ENCODE measurements at places on chromosomes 2 and 18.

DNA sequence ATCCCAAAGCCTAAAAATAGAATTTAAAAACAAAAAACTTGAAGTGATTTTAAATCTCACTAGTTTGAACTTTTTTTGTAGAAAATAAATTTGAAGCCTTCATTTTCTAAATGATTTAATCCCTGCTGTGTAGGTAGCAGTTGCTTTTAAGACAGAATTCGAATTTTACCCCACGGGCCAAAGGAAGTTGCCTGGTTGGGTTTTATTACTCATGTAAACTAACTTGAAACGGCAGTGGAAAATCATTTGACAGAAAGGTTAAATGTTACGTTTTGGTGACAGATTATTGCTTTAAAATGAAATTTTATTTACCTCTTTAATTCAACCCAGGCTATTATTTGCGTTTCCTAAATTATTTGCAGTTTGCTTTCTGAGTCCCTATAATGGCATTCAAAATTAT is 2.0 kb downstream of the MAPRE2 start:
- no peak for DNase-seq
- H3K27me3 ChIP-seq = no peaks in the 10 kb centered on the region

DNA sequence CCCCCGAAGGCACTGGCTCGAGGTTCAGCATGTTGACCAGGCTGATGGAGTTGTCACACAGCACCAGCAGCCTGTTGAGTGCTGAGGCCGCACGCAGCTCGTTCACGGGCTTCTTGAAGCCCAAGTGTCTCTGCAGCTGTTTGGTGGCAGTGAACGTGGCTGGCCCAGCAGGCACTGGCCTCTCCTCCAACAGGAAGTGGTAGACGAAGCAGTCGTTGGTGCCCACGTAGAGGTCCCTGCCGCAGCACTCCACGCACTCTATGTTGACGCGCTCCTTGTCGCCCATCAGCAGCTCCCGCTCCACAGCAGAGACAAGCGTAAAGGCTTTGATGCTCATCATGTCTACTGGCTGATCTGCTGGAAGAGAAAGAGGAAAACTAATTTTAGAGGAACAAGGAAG is 21.6 kb downstream of the TGFBRAP1 start:
- H3K27ac ChIP-seq = no peak overlapping the region
- H3K27me3 ChIP-seq = no peaks in the 10 kb centered on the region
- no peak overlapping the region for H3K4me3 ChIP-seq
- no peaks in the 10 kb centered on the region for H3K4me1 ChIP-seq
- H3K36me3 ChIP-seq = peaks cover 12% of the 10 kb centered on the region
- DNase-seq = no peak

- no peaks in the 10 kb centered on the region for H3K4me1 ChIP-seq
- DNase-seq = no peak
- no peak overlapping the region for H3K4me3 ChIP-seq
- H3K27ac ChIP-seq = no peak overlapping the region
- H3K27me3 ChIP-seq = no peaks in the 10 kb centered on the region
Measured at GRCh38 chr2:75603477-75603876, 42.7 kb upstream of the EVA1A start.

GRCh38 chr2:196592331-196592910 is 47.1 kb upstream of the CCDC150 start:
- H3K36me3 ChIP-seq = no peaks in the 10 kb centered on the region
- H3K4me1 ChIP-seq = peaks cover 9% of the 10 kb centered on the region
- H3K27ac ChIP-seq = no peak overlapping the region

DNA sequence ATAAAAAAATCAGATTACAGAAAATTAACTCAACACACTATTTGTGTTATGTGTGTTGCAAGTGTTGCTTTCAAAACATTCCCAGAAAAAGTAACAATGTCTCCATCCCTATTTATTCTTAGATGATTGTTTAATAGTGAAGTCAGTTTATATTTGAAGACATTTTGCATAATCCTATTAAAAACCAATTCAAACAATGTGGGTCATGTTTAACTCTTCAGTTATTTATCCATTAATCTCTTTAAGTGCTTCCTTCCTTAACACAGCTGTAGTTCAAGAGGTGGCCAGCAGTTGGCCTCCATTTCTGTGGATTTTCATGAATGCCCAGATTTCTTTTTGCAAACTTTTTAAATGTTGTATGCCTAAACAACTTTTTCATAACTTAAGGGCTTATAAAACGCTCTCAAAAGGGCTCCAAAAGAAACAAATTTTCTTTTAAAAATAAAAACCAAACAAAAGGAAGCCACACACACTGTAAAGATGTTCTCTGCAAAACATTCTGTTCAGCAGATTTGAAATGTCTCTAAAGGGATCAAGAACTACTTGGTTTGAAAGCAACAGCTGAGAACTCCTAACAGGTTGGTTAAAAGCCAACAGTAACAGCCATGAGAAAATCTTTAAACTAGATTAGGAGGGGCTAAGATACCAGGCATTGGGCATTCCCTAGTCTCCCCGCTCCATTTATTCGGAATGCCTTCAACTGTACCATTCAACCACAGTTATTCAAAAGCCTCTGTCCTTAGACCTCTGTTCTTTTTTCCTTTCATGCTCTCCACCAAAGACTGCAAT is 71.5 kb downstream of the THADA start:
- H3K4me1 ChIP-seq = no peaks in the 10 kb centered on the region
- H3K36me3 ChIP-seq = no peaks in the 10 kb centered on the region
- H3K27ac ChIP-seq = no peak overlapping the region
- DNase-seq = no peak
- no peaks in the 10 kb centered on the region for H3K27me3 ChIP-seq

DNA sequence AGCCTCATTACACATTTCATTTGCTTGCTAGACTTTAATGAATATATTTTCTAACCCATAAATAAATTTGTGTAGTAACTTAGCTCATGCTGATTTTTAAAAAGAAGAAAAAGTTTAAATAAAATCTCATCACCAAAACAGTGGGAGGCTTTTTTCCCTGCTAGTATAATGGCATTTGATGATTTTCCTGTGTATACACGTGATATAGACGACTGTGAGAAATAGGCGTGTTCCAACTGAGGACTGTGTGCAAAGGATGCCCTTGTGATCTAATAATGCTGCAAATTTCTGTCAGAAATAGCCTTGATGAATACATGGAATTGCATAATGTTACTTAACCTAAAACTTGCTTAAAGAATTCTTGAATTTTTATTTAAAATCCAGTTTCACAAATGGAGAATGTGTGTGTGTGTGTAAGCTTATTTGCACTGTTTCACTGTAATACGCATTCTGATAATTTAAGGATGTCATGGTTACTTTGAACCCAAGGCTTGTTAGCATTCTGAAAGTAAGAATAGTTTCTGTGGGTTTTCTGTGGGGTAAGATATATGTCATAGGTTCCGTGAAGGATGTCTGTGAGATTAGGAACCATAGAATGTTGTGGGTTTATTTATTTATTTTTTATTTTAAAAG is 178.0 kb downstream of the DLGAP1 start:
- H3K36me3 ChIP-seq = no peaks in the 10 kb centered on the region
- no peaks in the 10 kb centered on the region for H3K27me3 ChIP-seq
- H3K27ac ChIP-seq = no peak overlapping the region
- no peak for DNase-seq
- H3K4me3 ChIP-seq = no peak overlapping the region
- H3K4me1 ChIP-seq = no peaks in the 10 kb centered on the region

- no peak overlapping the region for H3K4me3 ChIP-seq
- H3K27ac ChIP-seq = no peak overlapping the region
- H3K4me1 ChIP-seq = no peaks in the 10 kb centered on the region
- no peaks in the 10 kb centered on the region for H3K27me3 ChIP-seq
Measured at GRCh38 chr2:120379916-120380893, 34.3 kb downstream of the INHBB start.

GRCh38 chr18:63834471-63835113 is 52.9 kb upstream of the SERPINB2 start:
- H3K27me3 ChIP-seq = no peaks in the 10 kb centered on the region
- no peak for DNase-seq
- H3K27ac ChIP-seq = no peak overlapping the region
- no peak overlapping the region for H3K4me3 ChIP-seq

GRCh38 chr2:236547725-236548124 is 21.9 kb upstream of the ACKR3 start:
- H3K4me1 ChIP-seq = no peaks in the 10 kb centered on the region
- H3K4me3 ChIP-seq = no peak overlapping the region
- H3K27me3 ChIP-seq = no peaks in the 10 kb centered on the region
- H3K36me3 ChIP-seq = no peaks in the 10 kb centered on the region
- no peak for DNase-seq

DNA sequence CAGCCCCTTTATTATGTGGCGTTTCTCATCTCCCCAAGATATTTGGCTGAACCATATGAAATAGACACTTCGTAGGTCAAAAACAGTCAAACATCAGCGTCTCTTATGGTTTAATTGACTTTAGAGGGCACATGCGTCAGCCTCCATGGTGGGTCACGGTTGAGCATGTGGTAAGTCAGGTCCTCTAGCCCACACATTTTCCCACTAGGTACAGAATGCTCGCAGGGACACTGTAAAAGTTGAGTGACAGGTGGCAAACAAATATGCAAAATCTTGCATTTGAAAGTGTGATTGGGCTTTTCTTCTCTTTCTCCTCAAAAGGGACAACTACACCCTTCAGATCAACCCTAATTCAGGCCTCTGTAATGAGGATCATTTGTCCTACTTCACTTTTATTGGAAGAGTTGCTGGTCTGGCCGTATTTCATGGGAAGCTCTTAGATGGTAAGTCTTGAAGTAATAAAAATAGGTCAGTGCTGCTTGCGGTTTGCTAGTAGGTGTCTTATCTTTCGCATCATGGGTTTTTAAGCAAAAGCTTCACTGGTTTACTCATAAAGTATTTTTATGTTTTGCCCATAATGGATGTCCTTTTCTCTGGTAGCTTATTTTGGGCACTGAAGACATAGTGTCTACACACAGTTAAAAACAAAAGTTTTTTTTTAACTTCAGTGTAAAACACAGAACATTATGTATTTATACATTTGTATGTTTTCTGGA is 261.3 kb downstream of the ALPK2 start:
- no peaks in the 10 kb centered on the region for H3K36me3 ChIP-seq
- no peaks in the 10 kb centered on the region for H3K27me3 ChIP-seq
- no peaks in the 10 kb centered on the region for H3K4me1 ChIP-seq
- no peak for DNase-seq
- no peak overlapping the region for H3K4me3 ChIP-seq
- no peak overlapping the region for H3K27ac ChIP-seq

- H3K36me3 ChIP-seq = no peaks in the 10 kb centered on the region
- no peak overlapping the region for H3K27ac ChIP-seq
- H3K4me1 ChIP-seq = no peaks in the 10 kb centered on the region
- no peak overlapping the region for H3K4me3 ChIP-seq
- no peak for DNase-seq
Measured at GRCh38 chr2:152594022-152594766, 123.1 kb downstream of the PRPF40A start.

DNA sequence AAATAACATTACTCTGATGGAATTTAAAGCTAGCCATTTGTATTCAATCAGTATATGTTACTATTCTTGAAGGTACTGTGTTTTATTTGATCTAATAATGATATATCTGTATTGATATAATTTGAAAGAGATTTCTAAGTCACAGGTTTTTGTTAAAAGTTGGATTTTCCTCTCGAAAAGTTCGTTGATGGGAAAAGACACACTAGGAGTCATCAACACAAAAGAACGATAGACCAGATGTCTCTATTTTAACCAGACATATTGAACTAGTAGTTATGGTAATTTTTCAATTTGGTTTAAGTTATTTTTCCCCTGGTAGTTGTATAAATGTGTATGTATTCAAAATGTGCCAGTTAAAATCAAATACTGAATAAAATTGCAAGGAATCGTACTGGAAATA is 2.5 kb downstream of the ASXL3 start:
- H3K27me3 ChIP-seq = no peaks in the 10 kb centered on the region
- no peak for DNase-seq
- no peaks in the 10 kb centered on the region for H3K36me3 ChIP-seq
- H3K4me1 ChIP-seq = no peaks in the 10 kb centered on the region
- no peak overlapping the region for H3K4me3 ChIP-seq

- H3K4me1 ChIP-seq = no peaks in the 10 kb centered on the region
- H3K27ac ChIP-seq = no peak overlapping the region
- H3K4me3 ChIP-seq = no peak overlapping the region
- no peak for DNase-seq
- no peaks in the 10 kb centered on the region for H3K36me3 ChIP-seq
- H3K27me3 ChIP-seq = no peaks in the 10 kb centered on the region
Measured at GRCh38 chr18:61957801-61958516, 65.2 kb upstream of the RNF152 start.

DNA sequence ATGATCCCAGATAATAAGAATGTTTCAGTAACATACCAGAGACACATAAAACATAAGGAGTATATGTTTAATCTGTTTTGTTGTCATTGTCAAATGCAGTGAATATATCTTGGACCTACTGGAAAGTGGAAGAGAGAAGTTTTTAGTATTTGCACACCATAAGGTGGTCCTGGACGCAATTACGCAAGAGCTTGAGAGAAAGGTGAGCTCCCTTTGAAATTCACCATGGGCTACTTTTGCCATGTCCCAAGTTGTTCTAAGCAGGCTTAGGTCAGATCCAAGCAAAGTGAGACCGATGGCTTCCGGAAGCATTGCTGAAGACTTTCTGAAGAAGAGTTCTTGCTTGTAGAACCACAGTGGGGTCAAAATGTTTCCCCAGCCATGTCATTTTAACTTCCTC is 30.8 kb upstream of the RPL37A start:
- no peak overlapping the region for H3K27ac ChIP-seq
- DNase-seq = no peak
- no peaks in the 10 kb centered on the region for H3K4me1 ChIP-seq
- H3K4me3 ChIP-seq = no peak overlapping the region
- no peaks in the 10 kb centered on the region for H3K27me3 ChIP-seq
- H3K36me3 ChIP-seq = no peaks in the 10 kb centered on the region

GRCh38 chr18:55351980-55352714 is 235.8 kb downstream of the TCF4 start:
- no peak overlapping the region for H3K4me3 ChIP-seq
- no peaks in the 10 kb centered on the region for H3K36me3 ChIP-seq
- DNase-seq = no peak
- no peaks in the 10 kb centered on the region for H3K4me1 ChIP-seq
- no peaks in the 10 kb centered on the region for H3K27me3 ChIP-seq

GRCh38 chr18:59127047-59127446 is 12.6 kb upstream of the SEC11C start:
- DNase-seq = no peak
- H3K27me3 ChIP-seq = no peaks in the 10 kb centered on the region
- no peak overlapping the region for H3K4me3 ChIP-seq
- H3K4me1 ChIP-seq = no peaks in the 10 kb centered on the region
- no peak overlapping the region for H3K27ac ChIP-seq
- H3K36me3 ChIP-seq = no peaks in the 10 kb centered on the region

DNA sequence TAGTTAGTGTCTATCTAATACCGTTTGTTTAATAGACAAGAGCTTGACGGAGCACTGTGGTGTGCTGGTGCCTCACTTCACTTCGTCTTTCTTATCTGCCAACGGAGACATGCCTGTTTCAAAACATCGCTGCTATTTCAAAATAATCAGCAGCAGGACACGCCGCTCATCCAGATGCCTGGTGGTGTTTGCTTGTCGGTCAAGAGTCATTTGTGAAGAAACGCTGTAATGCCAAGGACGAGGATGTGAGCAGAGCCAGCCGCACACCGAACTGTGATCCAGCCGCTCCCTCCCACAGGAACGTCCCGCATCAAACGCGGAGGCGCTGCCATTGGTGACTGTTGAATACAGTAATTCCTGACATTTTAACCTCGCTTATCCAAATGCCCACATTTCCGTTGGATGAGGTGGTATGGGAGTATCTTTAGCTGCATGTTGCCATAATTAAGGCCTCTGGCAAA is 432.4 kb downstream of the FBXO15 start:
- H3K4me1 ChIP-seq = no peaks in the 10 kb centered on the region
- H3K27ac ChIP-seq = no peak overlapping the region
- no peaks in the 10 kb centered on the region for H3K27me3 ChIP-seq
- no peak overlapping the region for H3K4me3 ChIP-seq
- no peaks in the 10 kb centered on the region for H3K36me3 ChIP-seq
- DNase-seq = no peak

GRCh38 chr2:190950566-190950991 is 63.4 kb downstream of the STAT1 start:
- DNase-seq = no peak
- no peak overlapping the region for H3K4me3 ChIP-seq
- H3K36me3 ChIP-seq = no peaks in the 10 kb centered on the region
- no peak overlapping the region for H3K27ac ChIP-seq
- no peaks in the 10 kb centered on the region for H3K27me3 ChIP-seq
